ENCODE measurements at places on chromosomes 2 and 18. TPM values are rescaled to one million over a fixed set of nuclear protein-coding genes. Genes with fewer than 3 reads are reported as not detected.

Gene KYNU
- 1.8 TPM for total RNA-seq

Gene SERPINB7
- 4.5 TPM for total RNA-seq

DNA sequence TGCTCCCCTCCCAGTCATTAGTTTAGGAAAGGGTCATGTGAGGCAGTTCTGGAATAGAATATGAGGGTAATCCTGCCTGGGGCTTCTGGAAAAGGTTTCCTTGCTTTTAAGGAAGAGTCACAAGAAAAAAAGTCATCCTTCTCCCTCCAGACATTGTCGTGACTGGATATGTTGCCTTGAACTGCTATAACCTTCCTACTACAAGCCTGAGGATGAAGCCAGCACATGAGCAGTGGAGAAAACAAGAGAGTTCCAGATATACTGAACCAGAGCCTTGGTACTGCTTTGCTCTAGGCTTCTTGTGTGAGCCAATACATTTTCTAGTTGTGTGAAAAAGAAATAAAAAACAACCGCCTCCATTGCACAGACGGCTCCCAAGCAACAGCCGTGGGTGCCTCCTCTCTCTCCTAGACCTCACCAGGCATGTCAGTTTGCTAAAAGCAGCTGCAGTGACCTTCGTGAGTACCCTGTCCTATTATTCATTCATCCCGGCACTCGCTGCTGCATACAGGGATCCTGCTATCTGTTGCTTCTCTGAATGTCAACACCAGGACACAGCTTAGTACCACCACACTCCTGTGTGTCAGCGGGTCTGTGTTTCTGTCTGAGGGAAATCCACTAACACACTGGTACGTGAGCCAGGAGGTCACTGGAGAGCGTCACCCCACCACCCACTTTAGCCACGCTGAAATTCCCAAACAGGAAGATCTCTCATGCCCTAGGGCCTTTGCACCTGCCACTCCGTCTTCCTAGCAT, 186.7 kb downstream of the KLHL29 start:
- DNase-seq: no peak

DNA sequence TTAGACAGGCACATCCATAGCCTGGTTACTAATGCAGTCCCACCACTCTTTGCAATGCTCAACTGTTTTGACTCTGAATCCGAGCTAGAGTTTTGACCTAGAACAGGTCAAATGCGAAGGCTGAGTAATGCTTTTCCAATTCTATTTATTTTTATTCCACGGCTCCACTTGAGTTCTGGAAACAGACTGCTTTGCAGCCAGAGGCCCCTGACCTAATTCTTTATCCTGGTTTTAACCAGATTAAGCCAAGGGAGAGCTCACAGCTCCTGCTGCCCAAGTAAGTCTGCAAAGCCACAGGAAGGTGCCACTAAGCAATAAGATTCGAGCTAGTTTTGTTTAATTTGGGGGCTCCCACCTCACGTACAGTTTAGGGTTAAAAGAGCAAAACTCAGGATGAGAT, 51.4 kb downstream of the MREG start:
- DNase-seq: no peak

DNA sequence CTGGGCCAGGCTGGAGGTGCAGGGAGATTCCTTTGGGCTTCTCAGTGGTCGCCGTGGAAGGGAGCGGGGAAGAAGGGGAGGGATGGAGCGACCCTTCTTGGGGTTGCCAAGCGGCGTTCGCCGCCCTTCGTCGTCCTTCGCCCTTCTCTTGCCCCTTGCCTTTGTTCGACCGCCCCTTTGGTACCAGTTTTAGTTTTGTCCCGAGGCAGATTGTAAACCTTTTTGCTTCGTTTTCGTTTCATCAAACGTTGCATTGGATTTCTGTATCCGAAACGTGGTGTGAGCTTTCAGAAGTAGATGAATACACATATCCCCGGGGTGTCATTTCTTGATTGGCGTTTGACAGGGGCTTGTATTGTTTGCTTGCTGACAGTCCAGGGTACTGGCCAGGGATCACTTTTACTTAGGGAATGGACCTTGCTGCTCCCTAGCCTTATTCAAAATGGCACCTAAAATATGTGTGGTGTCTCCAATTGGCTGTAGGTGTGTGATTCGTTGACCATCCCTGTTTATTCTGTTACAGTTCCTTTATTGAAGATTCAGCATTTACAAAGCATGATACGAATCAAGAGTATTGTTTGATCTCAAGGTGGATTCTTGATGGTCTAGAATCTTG, 788 bp downstream of the USP14 start:
- DNase-seq: peak; percentile 33

DNA sequence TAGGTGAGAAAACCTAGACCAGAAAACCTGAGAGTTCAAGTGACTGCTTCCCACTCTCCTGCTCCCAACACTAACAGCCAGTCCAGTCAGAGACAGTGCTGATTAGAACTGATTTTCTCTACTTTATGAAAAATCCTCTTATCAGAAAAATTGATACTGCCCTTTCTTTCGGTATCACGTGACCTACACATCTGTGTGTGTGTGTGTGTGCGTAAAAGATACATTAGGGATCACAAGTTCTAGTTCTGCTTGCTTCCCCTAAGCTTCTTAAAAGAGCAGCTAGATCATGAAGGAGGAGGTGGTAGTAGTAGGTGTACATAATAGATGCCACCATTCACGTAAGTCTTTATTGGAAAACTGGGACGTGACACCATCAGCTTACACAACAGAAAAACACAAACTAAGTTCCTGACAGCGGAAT, 1.5 kb downstream of the ARL5A start:
- DNase-seq: peak; percentile 5

GRCh38 chr2:64092502-64092901, 51.7 kb downstream of the PELI1 start:
- DNase-seq: no peak

DNA sequence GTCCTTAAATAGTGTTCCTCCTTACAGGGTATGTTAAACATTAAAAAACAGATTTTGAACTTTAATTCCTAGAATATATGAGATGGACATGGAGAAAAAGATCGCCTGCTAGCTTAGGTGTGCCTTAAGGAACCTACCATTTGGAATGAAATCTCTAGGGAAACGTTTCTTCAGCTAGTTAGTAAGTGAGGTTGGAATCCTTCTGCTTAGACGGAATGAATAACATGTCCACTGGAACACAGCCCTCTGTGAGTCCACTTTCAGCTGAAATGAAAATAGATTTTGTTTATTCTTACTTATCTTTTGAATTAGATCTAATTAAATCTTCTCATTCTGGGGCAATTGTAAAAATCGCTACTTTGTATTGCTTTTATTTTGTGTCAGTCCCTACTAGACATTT, 28.4 kb downstream of the NAB1 start:
- DNase-seq: no peak
